K562 (cell line): ENCODE measurements at places on chromosomes 5 and 9. TPM values are rescaled to one million over a fixed set of nuclear protein-coding genes. Genes with fewer than 3 reads are reported as not detected.

DNA sequence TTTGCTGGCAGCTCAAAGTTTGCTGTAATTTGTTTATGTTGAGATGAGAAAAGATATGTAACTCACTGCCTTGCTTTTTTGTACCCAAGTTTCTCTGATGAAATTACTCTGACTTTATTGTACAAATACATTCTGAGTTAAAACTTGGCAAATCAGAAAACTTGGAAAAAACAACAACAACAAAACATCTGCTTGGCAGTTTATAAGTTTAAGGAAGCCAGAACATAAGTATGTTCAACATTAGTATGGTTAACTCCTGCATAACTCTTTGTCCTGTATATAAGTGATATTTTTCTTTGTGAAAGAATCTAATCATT is 233.1 kb downstream of the MAST4 start:
- DNase-seq, result no peak

GRCh38 chr5:172905346-172906140 is 53.7 kb upstream of the RPL26L1 start:
- DNase-seq, result no peak

DNA sequence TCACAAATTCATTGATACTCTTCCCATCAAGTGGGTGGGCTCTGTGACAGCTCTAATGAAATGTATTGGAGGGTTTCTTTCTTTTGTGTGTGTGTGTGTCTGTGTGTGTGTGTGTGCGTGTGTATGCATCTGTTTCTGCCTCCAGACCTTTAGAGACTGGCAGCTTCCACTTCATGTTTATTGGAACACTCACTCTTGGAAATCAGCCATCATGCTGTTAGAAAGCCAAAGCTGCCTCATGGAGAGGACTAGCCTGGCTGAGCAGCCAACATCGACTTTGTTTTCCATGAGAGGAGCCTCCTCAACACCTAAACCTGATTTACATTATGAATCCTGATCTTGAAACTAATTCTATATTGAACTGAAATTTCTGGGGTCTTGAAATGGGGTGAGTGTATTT is 128.5 kb upstream of the FAM174A start:
- no peak for DNase-seq

GRCh38 chr5:79508354-79508753 is 5.6 kb downstream of the HOMER1 start:
- DNase-seq, result no peak

GRCh38 chr5:141641634-141642267 is 5.0 kb downstream of the RELL2 start:
- peak; percentile 79 for DNase-seq

The SLC6A18 gene
- total RNA-seq, result not detected in 2 replicates

- no peak for DNase-seq
Measured at GRCh38 chr9:127035948-127036347, 86.5 kb downstream of the ANGPTL2 start.

GRCh38 chr5:95583992-95584391 is 29.1 kb downstream of the ARSK start:
- DNase-seq, result no peak

GRCh38 chr5:164265566-164265965 is 760.1 kb downstream of the MAT2B start:
- DNase-seq, result no peak

DNA sequence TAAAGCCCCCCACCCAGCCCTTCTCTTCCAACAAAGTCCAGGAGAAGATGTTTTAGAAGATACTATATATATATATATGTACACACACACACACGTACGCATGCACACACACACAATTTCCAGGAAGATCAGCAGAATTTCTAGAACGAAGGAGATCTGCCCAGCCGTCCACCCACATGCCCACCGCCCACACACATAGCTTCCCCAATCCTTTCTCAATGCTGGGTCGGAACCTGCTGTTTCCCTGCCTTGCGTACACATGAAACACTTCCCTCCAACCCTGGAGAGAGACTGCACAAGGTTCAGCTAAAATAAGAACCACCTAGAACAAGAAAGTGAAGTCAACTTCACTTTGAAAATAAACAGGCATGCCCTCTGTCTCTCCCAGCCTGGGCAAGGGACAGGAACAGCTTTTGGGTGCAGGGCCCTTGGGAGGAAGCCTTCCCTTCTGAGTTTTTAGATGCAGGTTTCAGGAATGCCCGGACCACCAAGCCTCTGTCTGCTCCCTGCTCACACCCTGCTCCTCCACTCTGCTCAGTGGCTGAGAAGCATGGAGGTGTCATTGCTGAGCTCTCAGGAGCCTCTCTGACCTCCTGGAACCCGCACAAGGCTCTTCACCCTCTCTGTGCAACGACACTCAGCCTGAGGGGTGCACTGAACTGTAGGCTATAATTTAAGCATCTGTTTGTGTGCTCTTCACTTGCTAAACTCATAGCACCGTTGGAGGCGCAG is 149.4 kb downstream of the C5orf15 start:
- no peak for DNase-seq

The PCDHB7 gene
- not detected in 2 replicates for total RNA-seq

GRCh38 chr5:126976520-126977172 is 53.7 kb downstream of the MARCHF3 start:
- peak; percentile 44 for DNase-seq

The INSL6 gene
- total RNA-seq, result not detected in 2 replicates

DNA sequence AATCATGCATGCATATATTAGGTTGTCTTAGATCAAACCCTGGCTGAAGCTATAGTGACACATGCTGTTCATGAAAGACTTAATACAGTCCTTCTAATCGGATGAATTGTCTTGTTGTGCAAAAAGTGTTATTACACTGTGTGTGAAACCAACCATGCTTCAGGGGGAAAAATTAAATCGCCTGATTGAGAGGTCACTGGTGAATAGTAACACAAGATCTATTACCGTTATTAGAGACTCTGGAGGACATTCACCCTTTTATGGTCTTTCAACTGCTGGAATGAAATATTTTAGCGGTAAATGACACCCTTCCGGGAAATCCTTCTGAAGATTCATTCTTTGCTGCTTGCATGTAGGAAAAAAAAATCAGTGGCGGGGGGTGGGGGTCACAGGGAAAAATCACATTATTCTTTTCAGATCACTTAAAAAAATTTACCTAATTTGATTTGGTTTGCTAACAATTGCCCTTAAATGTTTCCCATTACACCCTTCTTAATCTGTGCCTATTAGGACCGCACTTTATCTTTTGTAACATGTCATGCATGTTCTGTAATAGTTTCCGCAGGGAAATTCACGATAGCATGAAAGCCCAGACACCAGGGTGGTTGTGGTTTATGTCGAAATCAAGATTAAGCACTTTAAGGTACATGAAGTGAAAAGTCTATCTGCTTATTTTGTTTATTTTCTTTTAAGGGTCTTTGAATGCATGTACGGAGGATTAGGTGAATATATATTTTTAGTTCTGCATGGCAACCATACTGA is 120.6 kb downstream of the FOCAD start:
- no peak for DNase-seq

- no peak for DNase-seq
Measured at GRCh38 chr9:124695280-124695890, 75.7 kb downstream of the NR6A1 start.

- peak; percentile 63 for DNase-seq
Measured at GRCh38 chr5:218457-219291, 554 bp downstream of the SDHA start.

GRCh38 chr5:107549567-107549966 is 121.2 kb downstream of the EFNA5 start:
- DNase-seq, result no peak

GRCh38 chr5:91033370-91033769 is 349.7 kb downstream of the ARRDC3 start:
- no peak for DNase-seq

GRCh38 chr5:120388016-120388781 is 75.9 kb upstream of the PRR16 start:
- DNase-seq, result no peak

GRCh38 chr5:41270423-41271251 is 57.3 kb upstream of the C6 start:
- no peak for DNase-seq

The INSL4 gene
- not detected in 2 replicates for total RNA-seq

DNA sequence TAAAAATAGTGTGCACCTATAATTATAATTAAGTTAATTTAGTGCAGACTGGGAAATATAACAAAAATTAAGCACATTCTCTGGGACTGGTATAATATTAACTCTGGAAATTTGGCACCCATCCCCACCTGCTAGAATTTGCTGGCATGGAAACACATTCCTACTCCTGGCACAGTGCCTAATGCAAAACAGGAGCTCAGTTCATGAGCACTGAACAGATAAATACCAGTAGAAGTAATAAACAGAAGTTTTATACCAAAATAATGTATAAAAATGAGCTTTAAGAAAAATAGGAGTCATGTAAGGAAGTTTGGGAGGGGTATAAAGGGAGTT is 23.7 kb upstream of the NPR3 start:
- DNase-seq, result no peak

GRCh38 chr5:67902497-67902830 is 313.1 kb upstream of the PIK3R1 start:
- DNase-seq, result no peak

DNA sequence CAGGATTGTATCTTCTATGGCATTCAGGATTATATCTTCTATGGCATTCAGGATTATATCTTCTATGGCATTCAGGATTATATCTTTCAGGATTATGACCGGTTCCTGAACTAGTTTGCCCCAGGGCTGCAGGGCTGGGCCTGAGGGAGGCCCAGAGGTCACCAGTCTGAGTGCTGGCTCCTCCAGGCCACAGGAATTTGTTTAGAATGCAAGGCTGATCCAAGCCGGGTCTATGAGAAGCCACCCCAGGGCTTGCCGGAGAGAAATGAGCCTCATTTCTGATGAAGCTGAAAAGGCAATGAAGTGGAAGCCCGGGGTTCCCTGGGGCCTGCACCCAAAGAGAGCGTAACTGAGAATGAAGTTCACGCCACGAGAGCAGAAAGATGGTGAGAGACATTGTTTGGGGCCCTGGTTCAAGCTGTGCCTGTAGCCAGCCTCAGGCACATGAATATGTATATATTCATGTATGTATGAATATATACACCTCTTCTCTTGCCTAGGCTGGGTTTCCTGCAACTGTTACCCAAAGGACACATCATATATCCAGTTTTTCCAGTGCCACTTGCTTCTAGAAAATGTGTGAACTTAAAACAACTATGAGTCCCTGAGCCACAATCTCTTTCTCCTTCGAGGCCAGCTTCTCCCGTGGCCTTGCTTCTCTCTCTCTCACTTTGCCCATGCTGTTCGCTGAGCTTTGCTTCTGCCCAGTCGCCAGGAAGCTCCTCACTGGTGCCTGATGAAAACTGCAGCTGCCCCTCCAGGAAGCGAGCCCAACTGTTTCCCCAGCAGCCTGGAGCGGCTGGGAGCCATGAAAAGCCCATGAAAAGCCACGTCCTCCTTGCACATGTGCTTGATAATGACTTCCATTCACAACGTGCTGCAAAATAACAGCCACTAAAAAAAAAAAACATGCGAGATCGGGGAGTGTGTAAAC is 62.3 kb downstream of the GTF3C4 start:
- no peak for DNase-seq

The AQP7 gene
- 0.04 and 0.13 TPM in 2 replicates for total RNA-seq

DNA sequence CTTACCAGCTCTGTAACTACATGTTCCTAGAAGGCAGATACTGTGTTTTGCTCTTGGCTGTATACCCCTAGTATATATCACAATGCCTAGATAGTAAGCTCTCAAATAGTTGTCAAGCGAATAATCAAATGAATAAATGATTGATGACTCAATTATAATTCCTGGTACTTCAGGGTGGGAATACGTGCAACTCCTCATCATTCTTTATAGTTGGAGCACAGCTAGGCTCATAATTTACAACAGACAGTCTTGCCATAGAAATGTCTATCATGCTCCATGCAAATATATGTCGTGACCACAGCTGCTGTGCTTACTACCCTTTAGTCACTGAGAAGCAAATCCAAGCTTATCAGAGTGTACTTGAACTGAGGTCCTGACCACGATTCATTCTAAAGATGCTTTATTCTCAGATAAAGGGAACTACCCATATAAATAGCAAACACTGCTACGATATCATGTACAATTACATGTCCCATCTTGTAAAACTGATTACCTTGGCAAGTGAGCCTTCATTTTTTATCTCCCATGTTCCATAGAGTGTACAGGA is 52.1 kb downstream of the STRBP start:
- no peak for DNase-seq

The MCTP1 gene
- total RNA-seq, result 0.04 and 0.31 TPM in 2 replicates

GRCh38 chr5:96294884-96295202 is 138.2 kb downstream of the PCSK1 start:
- DNase-seq, result no peak

The CFAP77 gene
- not detected in 2 replicates for total RNA-seq

DNA sequence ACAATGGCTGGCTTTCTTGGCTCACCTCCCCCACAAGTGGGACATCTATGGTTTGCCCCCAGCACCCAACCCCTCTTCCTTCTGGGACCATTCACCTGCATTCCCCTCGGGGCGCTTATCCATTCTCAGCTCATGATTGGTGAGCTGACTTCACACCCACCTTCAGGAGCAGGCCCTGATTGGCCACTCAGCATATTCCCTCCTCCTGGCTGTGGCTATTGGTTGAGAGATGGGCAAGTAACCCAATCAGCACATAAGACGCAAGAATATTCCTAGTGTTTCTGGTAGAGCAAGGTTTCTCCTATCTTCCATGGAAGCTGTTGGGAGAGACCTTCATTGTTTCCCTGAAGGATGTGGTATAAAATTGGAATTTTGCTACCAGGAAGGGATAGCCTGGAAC is 22.7 kb upstream of the UNC5A start:
- DNase-seq, result peak; percentile 22

The SLC25A2 gene
- total RNA-seq, result 0.34 TPM in 1 of 2 replicates, not detected in the other

- DNase-seq, result no peak
Measured at GRCh38 chr9:91880378-91880972, 69.6 kb downstream of the ROR2 start.

The KLHL9 gene
- total RNA-seq, result 0.04 and 0.13 TPM in 2 replicates
